ENCODE measurements at places on chromosomes 13 and 19.

DNA sequence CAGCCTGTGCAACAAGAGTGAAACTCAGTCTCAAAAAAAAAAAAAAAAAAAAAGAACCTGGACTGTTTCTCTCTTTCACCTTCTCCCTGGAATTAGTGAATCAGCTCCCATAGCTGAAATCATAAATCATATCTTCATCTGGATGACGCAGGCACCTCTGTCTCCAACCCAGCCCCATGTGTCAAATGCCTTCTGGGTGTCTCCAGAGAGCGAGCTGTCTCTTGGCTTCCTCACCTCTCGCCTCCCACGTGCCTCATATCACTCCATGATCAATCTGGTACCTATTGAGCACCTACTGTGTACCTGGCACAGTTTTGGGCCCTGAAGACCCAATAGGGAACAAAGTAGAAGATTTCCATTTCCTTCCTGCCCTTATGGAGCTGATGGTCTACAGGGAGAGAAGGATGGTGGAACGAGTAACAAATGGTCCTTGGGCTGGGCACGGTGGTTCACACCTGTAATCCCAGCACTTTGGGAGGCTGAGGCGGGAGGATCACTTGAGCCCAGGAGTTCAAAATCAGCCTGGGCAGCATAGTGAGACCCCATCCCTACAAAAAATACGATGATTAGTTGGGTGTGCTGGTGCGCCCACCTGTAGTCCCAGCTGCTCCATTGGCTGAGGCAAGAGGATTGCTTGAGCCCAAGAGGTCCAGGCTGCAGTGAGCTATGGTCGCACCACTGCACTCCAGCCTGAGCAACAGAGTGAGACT, 2.5 kb downstream of the HSD11B1L start:
- DNase-seq = no peak

DNA sequence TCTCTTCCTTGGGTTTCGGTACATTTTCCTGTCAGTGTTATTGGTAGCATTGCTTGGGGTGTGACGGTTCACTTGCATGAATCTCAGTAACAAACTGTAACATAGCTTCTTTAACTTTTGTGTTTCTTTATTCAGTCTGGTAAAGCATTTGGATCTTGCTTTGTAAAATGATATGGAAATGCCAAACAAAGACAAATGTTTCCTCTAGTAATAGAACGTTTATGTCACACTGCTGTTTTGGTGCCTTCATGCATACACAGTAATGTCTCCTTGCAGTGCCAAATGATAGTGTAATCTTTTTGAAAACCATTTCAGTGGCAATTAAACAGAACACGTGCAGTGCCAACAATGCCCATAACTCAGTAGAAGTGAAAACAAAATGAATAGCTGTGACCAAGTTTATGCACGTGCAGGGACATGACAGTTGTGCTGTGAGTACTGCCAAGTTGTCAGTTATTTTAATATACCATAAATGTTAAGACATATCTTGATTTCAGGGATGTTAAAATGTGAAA, 110.8 kb downstream of the RXFP2 start:
- DNase-seq = no peak

- peak; percentile 12 for DNase-seq
These were observed 7.5 kb downstream of the ELAVL1 start for GRCh38 chr19:7997809-7998480.

DNA sequence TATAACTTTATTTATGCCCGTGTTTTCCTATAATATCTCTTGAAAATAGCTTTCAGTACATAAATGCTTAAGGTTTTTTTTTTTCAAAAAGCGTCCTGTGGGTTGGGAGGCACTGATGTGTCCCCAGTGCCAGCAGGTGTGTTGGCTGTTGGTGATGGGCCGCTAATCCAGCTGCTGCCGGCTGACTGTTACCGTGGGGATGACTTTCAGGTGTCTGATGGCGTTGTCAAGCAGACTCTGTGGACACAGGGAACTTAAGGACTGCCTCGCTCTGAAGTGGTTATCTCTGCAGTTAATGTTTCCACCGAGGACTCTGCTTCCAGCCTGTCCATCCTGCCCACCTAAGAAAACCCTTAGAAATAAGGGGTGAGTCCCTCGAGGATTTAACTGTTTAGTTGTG, 94.5 kb downstream of the ANKRD10 start:
- peak; percentile 53 for DNase-seq

DNA sequence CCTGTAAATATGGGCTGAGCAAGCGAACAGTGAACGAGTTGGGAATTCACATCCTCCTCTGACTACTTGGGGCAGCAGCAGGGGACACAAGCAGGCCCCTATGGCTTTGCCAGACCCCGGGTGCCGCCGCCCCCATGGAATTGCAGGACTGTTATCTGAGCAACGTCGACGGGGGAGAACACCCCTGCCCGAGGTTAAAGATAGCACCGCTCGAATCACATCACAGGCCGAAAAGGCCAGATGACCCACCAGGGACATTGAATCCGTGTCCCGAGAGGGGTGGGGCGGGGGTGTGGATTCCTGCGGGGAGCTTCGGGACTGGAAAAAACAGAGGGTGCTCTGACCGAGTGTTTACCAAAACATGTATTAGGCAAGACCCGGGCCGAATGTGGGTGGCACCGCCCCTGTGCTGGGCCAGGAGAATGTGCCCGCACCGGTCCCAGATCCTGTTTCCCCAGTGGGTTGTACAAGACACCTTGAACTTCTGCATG, 9.1 kb downstream of the FEM1A start:
- peak; percentile 48 for DNase-seq

DNA sequence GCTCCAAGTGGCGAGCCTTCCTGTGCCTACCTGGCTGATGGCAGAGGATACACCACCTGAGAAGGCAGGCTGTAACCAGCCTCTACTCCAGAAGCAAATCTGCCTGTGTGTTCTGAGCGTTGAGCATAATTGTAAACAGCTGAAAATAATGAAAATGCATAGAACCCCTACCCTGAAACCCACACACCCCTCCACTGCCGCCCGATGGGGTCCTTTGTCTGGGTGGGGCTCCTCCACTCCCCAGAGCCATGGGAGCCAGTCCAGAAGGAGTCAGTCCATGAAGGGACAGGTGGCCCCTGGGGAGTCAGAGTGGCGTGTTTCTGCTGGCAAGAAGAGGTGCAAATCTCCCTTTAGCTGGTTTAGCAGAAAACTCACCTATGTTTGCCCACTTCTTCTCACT, 8.0 kb upstream of the SOX1 start:
- DNase-seq = no peak

DNA sequence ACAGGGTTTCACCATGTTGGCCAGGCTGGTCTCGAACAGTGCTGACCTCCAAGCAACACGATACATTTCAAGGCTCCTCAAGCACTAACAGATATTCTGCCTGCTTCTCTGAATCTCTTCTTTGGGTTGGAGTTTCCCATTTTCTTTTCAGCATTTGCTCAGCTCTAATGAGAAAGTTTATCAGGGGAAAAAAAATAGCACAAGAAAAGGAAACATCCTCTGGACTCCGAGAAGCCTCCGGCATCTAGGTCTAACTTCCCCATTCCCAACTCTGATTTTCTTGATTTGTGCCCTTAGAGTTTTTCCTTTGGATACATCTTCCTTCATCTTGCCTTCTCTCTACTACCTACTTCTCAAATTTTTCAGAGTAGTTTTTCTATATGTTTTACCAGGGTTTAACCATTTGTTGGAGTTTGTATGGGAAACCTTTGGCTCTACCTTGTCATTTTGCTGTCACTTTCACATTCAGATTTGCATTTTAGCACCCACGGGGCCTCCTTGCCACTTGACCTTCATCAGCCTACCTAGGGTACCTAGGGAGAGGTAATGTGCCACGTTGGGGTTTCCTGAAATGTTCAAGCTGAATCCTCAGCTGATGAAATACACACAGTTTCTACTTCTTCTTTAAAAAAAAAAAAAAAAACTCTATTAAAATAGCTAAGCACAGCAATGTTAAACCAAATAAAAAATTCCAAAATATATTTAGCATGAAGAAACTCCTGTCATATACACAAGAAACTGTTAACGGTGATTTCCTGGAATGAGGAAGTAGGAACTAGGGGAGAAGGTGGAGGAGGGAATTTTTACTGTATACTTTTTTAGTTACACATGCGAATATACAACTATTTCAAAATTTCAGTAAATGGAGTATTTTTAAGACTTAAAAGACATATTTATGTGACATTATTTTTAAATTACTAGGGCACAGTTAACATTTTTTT, 5.1 kb upstream of the USP12 start:
- no peak for DNase-seq

- no peak for DNase-seq
These were observed 14.5 kb downstream of the FFAR2 start for GRCh38 chr19:35462476-35462953.

DNA sequence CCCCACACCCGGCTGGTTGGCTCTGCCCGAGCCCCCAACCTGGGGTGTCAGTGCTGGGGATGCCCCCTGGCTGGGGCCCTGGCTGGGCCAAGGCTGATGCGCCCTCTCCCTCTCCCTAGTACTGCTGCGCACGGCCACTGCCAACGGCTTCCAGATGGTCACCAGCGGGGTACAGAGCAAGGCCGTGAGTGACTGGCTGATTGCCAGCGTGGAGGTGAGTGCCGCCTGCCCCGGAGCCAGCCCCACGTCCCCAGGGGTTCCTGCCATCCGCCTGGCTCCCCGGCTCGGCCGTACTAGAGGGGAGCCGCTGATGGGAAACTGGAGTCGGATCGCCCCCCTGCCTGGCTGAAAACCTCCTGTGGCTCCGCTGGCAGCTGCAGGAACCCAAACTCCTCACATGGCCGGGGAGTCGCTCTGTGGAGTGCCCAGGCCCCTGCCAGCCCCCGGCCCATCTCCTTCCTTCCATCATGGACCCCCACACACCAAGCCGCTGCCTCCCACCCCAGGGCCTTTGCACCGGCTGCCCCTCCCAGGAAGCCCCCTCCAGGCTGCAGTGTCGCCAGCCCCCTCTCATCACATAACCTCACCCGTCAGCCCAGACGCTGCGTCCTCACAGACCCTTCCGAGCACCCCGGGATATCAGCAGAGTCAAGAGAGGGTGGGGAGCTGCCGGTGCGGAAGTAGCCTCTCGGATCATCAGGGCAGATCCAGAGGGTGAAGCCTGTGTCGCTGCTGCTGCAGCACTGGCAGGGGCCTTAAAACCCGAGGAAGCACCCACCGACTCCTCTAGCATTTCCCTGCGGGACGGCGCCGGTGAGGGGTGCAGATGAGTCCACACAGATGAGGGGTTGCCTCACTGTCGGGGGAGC, 10.6 kb downstream of the NCLN start:
- no peak for DNase-seq

- no peak for DNase-seq
These were observed 888 bp downstream of the GPR18 start for GRCh38 chr13:99257291-99257690.

- DNase-seq = no peak
These were observed 435.3 kb upstream of the HTR2A start for GRCh38 chr13:47332149-47332548.

DNA sequence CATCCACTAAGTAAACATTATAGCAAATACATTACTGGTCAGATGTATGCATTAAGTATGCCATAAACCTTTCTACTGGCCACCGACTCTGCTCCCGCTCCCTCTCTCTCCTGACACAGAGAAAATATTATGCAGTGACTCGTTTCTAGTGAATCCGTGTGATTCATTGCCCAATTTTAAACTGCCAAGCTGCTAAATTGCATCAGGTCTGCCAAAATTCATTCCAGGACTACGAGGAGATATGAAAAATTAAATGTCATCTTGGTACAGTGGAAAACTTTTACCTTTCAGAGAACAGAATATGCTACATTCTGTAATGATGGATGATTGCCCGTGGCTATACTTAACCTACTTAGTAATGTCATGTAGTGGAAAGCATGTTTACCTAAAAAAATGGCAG, 368.8 kb upstream of the TSHZ3 start:
- DNase-seq = no peak

DNA sequence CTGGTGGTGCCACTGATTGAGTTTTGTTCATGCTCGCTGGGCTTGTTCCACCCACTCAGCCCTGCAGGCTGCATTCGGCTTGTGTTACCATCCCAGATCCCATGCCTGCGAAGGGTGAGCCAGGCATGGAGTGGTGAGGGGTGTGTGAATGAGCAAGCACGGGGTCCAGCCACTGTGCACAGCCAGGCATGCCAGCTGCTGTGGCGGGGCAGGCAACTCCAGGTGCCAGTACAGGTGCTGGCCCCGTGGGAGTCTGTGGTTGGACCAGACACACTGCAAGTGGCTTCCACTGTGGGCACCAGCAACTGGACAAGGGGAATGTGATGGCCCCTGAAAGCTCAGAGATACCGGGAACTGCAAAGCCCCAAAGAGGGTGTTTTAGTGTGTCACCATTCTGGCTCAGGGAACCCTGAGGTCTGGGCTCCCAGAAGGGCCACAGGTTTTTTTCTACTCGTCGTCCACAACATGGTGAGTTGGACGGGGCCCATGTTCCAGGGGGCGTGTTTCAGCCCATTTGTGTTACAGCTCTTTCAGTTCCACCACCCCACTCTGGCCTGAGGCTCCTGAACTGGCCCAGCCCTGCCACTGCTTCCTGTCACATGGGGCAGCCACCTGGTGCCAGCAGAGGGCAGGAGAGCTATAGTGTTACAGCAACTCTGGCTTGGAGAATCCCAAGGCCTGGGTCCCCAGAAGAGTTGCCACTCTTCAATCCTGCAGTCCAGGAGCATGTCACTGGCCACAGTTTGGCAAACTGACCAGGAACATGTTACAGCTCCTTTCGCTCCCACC, 217.0 kb upstream of the OBI1 start:
- DNase-seq = peak; percentile 61
